PC-3 (cell line): ENCODE measurements at places on chromosomes 3 and 15.

DNA sequence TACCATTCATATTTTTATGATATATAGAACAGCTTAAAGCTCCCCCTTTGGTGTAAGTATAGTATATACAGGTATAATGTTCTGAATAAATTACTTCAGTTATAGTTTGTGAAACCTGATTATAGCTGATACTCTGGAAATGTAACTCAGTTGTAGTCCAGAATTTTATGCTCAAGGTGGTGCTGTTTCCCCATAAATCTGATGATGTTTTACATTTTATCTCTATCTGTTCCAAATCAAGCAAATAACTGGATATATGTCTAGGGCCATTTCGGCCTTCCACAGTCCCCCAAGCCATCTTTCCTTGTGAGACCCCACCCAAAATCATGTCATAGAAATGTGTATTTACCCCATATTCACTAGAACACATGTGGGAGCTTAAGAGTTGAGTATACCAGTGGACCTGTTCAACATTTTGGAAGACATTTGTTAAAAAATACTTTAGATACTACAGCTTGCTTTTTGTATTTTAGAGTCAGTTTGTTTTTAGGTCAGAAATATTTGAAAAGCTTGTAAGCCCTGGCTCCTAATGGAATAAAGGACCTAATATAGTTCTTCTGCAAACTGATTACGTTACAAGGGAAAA is 107.1 kb downstream of the ATG7 start:
- peak; percentile 79 for DNase-seq

GRCh38 chr3:82000773-82001172 is 239.3 kb upstream of the GBE1 start:
- DNase-seq, result no peak

DNA sequence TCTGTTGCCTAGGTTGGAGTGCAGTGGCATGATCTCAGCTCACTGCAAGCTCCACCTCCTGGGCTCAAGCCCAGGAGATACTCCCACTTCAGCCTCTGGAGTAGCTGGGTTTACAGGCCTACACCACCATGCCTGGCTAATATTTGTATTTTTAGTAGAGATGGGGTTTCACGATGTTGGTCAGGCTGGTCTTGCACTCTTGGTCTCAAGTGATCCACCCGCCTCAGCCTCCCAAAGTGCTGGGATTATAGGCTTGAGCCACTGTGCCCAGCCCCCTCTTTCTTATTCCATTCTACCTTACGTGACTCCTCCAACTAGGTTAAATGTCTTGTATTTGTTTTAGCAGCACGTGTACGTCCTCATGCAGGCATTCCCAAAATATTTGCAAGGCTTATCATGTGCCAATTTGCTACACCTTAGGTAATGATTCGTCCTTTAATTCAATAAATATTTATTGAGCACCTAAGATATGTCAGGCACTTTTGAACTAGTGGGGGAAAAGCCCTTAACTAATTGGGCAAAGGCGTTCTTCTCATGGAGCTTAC is 14.9 kb upstream of the MAGI1 start:
- no peak for DNase-seq

DNA sequence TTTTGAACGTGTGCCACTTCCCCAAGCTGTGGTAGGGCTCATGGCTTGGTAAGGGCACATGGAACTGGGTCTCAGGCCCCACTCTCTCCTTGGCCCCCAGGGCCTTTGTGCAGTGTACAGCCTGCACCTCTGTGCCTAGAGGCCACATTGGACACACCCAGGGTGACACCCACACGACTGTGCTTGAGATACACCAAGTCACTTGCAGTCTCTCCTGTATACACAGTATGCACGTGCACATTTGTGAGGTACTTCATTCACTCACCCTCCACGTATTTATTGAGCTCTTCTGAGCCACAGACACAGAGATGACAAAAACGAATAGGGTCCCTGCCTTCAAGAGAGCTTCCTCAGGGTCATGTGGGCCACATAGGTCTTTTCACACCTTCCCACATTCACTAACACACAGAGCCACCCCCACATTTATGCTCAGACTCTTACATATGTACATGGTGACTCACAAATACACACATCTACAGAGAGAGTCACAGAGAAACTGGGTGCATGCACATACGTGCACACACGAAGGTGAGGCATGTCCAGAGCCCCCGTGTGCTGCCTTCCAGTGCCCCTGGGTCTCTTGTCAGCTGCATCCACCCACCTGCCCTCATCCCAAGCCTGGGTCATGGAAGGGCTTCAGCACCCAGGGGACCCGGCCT is 9.8 kb upstream of the TMEM115 start:
- DNase-seq, result no peak

DNA sequence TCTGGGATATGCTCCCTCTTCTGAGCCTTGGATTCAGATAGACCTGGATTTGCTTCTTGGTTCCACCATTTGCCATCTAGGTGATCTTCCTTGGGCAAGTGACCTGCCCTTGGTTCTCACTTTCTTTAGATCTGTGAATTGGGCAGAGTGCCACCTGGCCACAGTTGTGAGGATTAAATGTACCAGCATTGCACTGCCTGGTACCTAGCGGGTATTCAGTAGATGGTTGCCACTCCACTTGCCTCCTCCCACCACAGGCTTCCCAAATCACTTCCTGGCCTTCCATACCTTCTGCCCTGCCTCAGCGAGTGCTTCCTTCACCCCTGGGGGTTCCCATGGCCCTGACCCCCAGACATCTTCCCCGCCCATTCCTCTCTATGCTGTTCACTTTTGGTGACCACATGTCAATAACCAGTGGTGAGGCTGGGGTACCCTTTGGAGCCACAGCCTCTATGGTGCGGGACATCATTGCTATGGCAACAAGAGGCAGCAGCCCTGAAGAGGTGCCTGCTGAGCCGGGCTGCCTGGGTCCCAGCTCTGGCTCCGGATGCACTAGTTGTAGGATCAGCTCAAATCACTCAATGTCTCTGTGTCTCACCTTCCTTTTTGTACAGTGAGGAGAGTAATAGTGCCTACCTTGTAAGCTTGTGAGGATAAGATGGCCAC is 40.5 kb downstream of the CMTM7 start:
- no peak for DNase-seq

DNA sequence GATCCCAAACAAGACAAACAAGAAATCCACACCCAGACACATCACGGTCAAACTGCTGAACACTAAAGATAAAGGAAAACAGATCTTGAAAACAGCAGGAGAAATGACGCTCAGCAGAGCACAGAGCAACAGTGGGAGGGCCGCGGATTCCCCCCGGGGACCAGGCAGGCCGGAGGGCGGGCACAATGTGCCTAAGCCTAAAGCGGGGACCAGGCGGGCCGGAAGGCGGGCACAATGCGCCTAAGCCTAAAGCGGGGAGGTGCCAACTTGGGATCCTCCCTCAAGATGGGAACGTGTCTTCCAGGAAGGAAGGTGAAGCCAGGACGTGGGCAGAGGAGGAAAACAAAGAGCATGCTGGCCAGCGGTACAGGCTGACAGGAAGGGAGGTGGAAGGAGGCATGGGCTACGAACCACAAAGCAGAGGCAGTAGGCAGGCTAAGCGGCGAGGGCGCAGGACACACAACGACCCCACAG is 31.1 kb downstream of the CYFIP1 start:
- DNase-seq, result peak; percentile 26

DNA sequence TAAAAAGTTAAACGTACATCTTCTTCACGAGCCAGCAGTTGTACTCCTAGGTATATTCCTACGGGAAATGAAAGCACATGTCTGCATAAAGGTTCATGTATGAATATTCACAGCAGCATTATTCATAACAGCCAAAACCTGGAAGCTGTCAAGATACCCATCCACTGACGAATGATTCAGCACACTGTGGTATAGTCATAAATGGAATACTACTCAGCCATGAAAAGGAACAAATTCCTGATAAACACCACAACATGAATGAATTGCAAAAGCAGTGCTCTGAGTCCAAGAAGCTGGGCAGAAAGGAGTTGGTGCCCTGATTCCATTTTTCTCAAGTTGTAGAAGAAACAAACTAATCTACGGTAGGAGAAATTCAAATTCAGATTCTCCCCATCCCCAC is 3.9 kb downstream of the TMEM43 start:
- DNase-seq, result no peak

DNA sequence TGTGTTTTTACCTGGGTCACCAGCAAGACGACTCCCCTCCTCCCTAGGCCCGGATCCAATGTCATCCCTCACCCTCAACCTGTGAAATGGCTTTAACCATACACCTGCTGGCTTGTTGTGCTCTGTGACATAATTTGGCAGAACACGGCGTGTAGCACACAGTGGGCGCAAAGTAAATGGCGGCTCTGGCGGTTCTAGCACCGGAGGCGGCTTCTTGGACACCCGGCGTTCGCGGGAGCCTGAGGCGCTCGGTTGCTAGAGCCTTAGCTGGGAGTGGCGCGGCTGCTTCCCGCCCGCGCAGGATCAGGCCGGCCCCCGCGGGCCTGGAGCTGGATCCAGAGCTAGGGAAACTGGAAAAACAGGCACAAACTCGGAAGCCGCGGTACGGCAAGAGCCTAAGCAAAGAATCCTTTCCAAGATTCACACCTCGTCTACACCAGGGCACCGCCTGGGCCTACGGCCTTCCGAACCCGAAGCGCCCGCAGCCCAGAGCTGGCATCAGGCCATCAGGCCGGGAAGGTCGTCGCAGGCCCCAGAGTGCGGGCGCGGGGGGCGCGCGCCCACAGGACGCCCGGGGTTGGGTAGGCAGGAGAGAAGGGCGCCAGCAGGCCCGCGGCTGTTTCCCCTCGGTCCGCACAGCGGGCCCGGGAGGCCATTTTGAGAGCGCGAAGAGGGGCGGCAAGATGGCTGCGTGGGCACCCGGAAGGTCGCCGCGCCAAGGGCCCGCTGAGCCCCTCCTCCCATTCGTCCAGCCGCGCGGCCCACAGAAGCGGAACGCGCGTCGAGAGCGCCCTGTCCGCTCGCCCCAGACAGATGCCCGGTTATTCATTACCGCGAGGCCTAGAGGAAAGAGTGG is 43.9 kb upstream of the POLG start:
- DNase-seq, result peak; percentile 91

DNA sequence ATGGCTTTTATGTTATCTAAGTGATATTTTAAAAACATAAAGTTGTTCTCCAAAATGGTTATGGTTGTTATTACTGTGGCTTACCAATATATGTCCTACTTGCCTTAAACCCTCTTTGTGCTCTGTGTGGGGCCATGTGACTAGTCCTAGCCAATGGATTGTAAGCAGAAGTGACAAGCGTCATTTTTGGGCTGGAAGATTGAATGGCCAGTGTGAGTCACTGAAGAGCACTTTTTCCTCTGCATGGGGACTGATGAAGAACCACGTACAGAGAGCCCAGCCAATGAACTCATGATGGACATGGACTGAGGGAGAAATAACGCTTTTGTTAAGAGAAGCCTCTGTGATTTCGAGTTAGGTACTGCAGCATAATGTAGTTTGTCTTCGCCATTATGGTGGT is 332.7 kb downstream of the EDEM1 start:
- DNase-seq, result peak; percentile 7

- DNase-seq, result peak; percentile 71
Measured at GRCh38 chr3:71601811-71602210, 18.3 kb upstream of the FOXP1 start.

DNA sequence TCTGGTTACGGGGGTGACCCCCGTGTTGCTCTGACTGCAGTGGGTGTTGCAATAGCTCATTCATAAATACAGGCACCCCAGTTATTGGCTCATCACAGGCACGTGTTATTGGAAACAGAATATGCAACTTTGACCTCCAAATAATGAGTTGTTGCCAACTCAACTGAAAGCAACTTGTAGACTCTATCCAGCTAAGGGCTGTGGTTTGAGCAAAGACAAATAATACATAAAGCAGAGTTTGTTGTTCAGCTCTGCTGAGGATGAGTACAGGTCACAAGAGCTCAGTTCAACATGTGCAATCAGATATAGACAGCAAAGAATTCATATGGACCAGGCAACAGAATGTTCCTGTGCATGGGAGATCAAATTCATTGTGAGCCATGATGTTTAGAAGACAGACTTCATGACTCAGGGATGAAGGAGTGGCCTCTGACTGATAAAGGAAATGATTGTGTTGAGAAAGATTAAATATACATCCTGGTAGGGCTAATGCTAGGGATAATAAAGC is 87.6 kb upstream of the LRIG1 start:
- DNase-seq, result peak; percentile 49

- DNase-seq, result peak; percentile 33
Measured at GRCh38 chr3:114034787-114035545, 21.4 kb downstream of the CCDC191 start.

- DNase-seq, result no peak
Measured at GRCh38 chr15:97009031-97009431, 678.5 kb downstream of the NR2F2 start.

DNA sequence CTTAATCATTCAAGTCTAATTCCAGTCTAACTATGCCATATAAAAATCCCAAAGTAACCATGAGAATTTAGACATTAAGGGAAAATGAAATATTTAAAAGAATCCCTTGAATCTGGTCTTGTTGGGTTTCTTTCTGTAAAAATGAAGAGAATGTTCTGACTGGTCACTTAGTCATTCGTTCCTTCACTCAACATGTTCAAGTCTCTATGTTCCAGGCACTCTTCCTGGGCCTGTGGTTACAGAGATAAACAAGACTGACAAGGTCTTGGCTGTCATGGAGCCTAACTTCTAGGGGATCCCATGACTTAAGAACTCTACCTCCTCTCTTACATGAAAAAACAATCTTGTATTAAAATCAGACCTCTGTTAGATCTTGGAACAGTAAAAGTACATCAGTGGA is 638.6 kb upstream of the TBL1XR1 start:
- DNase-seq, result peak; percentile 80

DNA sequence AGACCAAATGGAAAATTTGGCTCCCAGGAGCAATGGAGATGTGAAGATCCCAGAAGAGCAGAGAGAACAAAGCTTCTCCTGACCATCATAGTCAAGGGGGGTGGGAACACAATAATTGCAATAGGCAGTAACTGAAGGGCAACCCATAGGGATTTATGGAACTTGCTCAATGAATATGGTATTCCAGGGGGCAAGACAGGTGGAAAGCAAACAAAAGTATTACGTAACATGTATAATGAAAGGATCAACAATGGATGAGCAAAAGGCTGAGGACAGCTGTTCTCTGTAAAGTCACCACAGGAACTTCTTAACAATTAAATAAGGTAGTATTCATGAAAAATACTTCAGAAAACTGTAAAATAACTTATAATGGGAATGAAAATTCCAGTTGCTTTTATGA is 226.1 kb downstream of the PCCB start:
- DNase-seq, result no peak

DNA sequence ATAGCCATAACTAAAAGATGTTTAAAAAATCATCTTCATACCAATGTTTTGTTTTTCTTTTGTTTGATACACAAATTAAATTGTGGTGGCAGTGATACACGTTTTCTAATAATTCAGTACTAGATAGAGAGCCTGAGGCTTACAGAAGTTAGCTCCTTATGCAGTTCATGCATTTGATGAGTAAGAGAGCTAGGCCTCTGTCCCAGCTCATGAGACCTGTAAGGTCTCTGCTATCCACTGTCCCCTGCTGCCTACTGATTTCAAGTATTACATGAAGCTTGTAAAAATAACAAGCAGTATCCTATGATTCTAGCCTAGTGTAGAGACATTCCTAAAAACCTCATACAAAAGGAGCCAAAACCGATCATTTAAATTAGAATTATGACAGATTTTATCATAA is 144.5 kb downstream of the MBNL1 start:
- DNase-seq, result no peak

- DNase-seq, result peak; percentile 53
Measured at GRCh38 chr15:52567871-52568600, 794 bp downstream of the ARPP19 start.
